Left forelimb (tissue), 1 donor: ENCODE measurements at places on chromosomes 2 and 18.

- no peak for DNase-seq
These were observed 1167.5 kb downstream of the DPP10 start for GRCh38 chr2:115609978-115610377.

GRCh38 chr2:9739531-9739964 lies 103.7 kb upstream of the TAF1B start:
- DNase-seq = peak; percentile 79

- DNase-seq = no peak
These were observed 177.5 kb downstream of the LPIN1 start for GRCh38 chr2:11923935-11924334.

- DNase-seq = no peak
These were observed 5.1 kb upstream of the CALCRL start for GRCh38 chr2:187453078-187453641.

DNA sequence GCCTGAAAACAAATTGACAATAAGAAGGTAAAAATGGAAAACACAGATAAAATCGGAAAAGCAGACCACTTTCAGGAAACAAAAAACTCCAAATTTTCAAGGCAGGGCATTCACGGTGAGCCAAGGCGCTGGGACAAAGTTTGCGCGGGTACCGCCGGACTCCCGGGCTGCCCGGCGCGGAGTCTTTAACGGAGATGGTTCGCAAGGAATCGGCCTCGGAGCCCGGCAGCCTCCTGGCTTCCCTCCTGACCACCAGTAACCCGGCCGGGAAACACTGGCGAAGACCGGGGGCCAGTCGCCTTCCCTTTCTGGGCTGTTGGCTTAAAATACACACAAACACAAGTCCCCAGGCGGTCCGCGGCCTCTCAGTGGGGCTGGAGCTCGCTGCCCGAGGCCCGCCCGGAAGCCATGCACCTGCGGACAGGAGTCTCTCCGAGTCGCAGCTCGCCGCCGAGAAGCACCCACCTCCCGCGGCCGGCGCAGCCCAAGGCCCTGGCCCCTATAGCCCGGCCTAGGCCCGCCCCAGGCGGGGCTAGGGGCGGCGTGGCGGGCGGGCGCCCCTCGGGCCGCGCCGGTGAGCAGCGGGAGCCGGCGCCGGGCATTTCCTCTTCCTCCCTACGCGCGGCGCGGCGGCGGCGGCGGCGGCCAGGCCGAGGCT lies 622 bp upstream of the KCMF1 start:
- peak; percentile 84 for DNase-seq

- no peak for DNase-seq
These were observed 23.0 kb downstream of the CD302 start for GRCh38 chr2:159775021-159775420.

DNA sequence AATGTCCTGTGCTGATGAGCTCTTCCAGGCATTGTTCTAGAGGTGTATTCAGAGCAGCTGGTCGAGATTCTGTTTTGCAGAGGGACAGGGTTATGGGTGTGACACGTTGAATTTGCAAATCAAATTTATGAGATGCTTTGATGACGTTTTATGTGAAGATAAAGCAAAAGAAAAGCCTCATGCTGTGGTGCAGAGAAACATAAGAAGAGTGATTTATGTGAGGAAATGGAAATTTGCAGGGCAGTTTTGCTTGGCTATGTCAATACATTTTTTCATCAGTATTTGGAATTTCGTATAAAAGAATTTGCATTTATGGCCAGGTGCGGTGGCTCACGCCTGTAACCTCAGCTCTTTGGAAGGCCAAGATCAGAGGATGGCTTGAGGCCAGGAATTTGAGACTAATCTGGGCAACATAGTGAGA lies 36.4 kb downstream of the TSN start:
- no peak for DNase-seq

- DNase-seq = no peak
These were observed 23.7 kb upstream of the ACKR3 start for GRCh38 chr2:236545814-236546480.

GRCh38 chr18:50742952-50743351 lies 76.9 kb downstream of the MRO start:
- DNase-seq = no peak

DNA sequence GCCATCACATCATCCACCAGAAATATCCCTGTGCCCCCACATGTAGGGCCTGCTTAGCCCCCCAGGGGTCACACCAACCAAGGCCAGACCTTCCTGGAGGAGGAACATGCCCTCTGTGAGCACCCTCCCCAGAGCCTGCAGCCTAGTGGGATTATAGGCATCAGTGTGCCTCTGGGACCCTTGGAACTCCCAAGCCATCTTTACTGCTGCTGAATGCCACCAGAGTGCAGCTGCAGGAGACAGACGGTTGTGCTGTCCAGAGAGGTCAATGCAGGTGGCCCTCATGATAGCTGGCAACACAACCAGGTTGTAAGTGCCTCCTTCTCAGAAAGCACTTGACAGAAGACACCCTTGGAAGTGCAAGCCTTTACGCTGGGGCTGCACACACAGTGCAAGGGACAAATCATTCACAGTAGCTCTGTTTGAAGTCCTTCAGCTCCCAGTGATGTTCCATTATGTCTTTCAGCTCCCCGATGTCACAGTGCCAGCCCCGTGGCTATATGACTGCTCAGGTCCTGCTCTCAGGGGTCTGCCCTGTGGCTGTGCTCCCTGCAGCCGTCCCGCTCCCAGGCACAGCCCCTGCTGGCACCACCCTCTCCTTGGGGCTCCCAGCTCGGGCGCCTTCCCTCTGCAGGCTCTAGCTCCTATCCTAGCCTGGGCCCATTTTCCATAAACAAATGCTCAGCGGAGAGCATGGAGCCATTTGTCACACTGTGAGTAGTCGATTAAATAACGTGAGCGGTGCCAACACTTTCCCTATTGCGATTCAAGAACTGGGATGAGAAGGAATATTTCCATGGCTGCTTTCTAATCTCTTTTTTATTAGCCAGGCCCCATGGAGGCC lies 65.1 kb downstream of the EDAR start:
- DNase-seq = peak; percentile 58
